ENCODE measurements at places on chromosomes 3 and 15. TPM values are rescaled to one million over a fixed set of nuclear protein-coding genes. Genes with fewer than 3 reads are reported as not detected.

Gene TP63
- total RNA-seq, result 0.35 TPM

- DNase-seq, result no peak
Measured at GRCh38 chr15:44064706-44065105, 130.4 kb downstream of the FRMD5 start.

Gene PLAAT1
- total RNA-seq, result 5.9 TPM

- DNase-seq, result no peak
Measured at GRCh38 chr15:73596174-73596573, 37.0 kb downstream of the NPTN start.

DNA sequence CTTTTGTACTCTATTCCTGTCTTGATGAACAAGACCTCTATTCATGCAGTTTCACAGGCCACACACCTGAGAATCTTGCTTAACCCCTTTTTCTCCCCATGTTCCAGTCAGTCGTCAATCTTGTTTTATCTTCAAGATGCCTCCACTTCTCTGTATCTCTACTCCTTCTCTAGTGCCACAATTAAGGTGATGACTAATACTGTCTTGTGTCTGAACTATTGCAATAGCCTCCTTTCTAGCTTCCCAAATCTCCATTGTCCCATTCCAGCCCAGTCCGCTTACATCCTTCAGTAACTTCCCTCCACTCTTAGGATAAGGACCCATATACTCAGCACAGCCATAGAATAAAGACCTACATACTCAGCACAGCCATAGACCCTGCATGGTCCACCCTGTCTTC is 24.7 kb downstream of the CHST14 start:
- no peak for DNase-seq
